ENCODE measurements at places on chromosomes 12 and 14. TPM values are rescaled to one million over a fixed set of nuclear protein-coding genes. Genes with fewer than 3 reads are reported as not detected.
A peak's percentile ranks its signal among the peaks of the same experiment; 100 is the strongest.

- H3K4me3 ChIP-seq, result no peak overlapping the region
- no peaks in the 10 kb centered on the region for H3K27me3 ChIP-seq
- H3K27ac ChIP-seq, result no peak overlapping the region
These were observed 29.7 kb downstream of the KDM2B start for GRCh38 chr12:121550974-121551634.

Gene LRRC9
- not detected for total RNA-seq

Gene TPPP2
- not detected for total RNA-seq

GRCh38 chr14:99233222-99234035 lies 38.6 kb downstream of the BCL11B start:
- H3K4me1 ChIP-seq, result no peaks in the 10 kb centered on the region
- H3K27ac ChIP-seq, result peak overlapping the region; percentile 13
- H3K27me3 ChIP-seq, result peaks cover 10% of the 10 kb centered on the region
- no peaks in the 10 kb centered on the region for H3K36me3 ChIP-seq
- H3K4me3 ChIP-seq, result no peak overlapping the region
- DNase-seq, result no peak

Gene FGF23
- total RNA-seq, result not detected

DNA sequence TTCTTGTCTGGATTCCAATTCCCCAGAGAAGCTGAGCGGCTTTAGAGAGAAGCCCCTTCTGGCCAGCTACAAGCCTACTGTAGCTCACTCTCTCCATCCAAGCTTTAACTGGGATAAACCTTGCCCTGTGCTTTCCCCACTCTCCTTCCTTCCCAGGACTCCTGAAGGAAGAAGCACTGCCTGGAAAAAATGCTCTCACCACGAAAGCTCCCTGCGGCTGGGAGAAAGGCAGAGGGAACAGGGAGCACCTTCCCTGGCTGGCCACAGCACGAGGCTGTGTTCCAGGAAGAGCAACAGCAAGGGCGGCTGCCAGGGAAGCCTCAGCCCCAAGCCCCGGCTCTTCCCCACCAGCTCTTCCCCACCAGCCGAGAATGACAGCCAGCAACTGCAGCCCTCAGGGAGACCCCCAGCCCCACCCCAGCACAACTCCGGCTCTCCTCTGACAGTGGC lies 40.8 kb upstream of the PNMA1 start:
- H3K27ac ChIP-seq, result peak overlapping the region; percentile 100
- H3K4me1 ChIP-seq, result peaks cover 89% of the 10 kb centered on the region
- peak; percentile 59 for DNase-seq
- H3K27me3 ChIP-seq, result no peaks in the 10 kb centered on the region

DNA sequence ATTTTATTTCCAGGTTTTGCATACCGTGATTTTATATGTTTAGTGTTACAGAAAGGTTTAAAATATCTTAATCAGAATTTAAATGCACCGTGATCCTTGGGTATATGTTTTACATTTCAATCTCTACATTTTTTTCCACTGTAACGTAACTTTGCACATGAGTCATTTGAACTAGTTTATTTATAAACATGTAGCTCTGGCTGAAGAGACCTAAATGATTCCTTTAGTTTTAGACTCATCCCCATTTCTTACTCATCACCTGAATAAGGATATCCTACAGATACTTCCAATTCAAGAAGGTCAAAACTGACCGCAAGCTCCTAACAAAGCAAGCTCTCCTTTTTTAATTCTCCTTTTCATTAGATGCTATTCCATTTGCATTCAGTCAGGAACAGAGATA lies 42.7 kb upstream of the SLC6A15 start:
- H3K4me1 ChIP-seq, result no peaks in the 10 kb centered on the region
- no peak for DNase-seq
- no peak overlapping the region for H3K27ac ChIP-seq
- no peaks in the 10 kb centered on the region for H3K36me3 ChIP-seq

Measured in transverse colon (tissue), 4 donors.